ENCODE measurements at places on chromosomes 5 and 9.

GRCh38 chr5:53782620-53783019 is 222.2 kb downstream of the NDUFS4 start:
- no peak for DNase-seq

DNA sequence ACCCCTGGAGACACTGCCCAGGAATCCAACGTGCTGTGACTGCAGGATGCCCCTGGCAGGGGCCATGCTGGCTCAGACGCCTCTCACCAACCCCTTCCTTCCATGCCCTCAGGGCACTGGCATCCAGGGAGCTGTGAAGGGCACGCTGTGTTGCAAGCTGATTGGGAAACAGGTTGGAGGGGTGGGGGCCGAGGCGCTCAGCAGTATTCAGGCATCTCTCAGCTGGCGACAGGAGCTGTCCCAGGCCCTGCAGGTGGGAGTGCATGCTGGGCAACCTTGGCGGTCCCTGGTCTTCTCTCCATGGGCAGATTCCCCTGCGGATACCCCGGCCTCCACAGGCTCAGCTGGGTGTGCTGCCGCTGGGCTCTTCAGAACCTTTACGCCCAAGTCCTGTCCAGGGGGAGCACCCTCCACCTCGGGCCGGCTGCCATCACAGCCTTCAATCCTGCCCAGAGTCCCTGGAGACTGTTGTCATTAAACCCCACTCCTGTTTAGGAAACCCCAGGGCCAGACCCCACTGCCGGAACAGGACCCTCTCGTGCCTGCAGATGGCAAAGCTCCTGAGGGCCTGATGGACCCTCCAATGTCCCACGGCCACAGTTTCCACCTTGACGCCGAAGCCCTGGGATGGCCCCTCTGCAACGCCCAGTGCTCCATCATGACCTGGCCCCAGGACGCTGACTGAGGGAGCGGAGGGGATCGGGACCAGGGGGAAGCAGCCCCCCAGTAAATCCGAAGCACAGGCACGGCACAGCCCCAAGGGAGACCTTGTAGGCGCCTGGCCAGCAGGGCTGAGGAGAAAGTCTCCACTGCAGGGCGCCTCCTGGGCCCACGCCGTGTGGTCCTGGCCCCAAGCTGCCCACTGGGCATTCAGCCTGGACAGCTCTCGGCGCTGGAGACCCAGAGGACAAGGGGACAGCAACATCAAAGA is 9.3 kb downstream of the TPPP start:
- DNase-seq, result no peak

DNA sequence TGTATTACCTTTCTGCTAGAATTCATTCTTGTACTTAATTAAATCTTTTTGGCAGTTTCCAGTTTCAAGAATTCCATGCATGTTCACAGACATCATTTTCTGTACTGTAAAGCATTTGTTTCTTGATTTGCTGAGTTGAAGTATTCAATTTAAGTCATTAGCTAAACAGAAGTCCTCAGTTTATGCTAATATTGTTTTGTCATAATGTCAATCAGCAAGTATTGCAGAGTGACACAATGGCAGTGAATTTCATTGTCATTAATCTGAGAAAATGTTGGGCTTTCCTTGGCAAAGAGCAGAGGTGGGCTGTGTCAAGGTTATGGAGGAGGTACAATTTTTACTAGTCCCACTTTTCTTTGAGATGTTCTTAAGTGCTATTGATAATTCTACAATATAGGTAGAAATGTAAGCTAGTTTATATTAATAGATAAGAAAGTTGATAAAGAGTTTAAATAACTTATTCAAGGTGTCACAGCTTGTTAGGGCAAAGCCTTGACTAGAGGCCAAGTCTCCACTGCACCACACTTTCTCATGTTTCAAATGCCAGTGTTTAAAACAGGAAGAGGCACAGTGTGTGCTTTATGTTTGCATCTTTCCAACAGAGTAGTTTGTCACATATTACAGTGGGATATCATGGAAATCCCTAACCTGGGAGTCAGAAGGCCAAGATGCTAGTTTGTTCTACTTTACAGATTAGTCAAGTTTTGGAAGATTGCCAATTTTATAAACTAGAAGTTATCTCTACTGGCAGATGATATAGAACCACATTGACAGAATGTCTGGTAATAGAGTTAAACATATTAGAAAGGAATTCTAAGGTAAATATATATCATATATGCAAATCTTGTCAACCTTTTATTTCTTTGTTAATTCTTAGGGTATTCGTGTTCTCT is 56.3 kb downstream of the SLF1 start:
- no peak for DNase-seq

DNA sequence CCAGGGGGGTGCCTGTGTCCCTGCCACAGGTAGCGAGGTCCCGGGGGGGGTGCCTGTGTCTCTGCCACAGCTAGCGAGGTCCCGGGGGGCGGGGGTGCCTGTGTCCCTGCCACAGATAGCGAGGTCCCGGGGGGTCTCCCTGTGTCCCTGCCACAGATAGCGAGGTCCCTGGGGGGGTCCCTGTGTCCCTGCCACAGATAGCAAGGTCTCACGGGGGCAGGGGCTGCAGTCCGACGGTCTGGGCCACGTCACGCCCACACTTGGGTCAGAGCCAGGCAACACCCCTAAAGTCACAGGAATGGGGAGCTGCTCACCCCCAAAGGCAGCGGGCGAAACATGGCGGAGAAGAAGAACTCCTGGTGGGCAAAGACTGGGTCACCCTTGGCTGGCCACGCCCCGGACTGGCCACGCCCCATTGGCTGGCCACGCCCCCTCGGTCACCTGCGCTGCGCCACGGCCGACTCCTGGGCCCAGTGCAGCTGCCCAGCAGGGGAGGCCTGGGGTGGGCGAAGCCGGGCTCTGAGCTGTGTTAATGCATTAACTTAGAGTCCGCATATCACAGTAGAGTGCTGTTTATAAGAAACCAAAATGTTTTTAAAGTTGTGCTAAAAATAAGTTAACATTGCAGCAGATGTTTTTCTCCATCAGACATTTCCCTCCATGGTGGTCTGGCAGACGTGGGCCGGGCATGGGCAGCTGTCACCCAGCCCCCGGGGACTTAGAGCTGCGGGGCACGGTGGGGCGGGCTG is 7.0 kb downstream of the NOXA1 start:
- no peak for DNase-seq

- no peak for DNase-seq
Observed at GRCh38 chr5:135423146-135423845, 23.9 kb downstream of the DCANP1 start.

- DNase-seq, result no peak
Observed at GRCh38 chr5:373710-374602, 52.4 kb downstream of the AHRR start.

DNA sequence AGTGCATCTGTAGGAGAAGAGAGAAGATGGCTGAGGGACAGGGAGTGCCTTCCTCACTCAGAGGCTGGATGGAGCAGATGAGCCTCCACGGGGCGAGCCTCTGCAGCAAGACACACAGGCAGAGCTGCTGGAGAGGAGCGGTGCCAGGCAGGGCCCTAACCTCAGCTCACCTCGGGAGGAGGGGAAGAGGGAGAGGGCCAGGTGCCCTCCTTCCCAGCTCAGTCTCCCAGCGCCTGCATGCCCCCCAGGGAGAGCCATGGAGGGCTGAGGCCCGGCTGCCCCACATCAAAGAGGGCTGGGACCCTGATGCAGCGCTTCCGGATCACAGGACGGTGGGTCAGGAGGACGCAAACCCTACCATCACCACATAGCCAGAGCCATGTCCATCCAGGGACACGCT is 13.6 kb upstream of the SPATA31E1 start:
- DNase-seq, result no peak

- no peak for DNase-seq
Observed at GRCh38 chr5:67992923-67993322, 222.6 kb upstream of the PIK3R1 start.

DNA sequence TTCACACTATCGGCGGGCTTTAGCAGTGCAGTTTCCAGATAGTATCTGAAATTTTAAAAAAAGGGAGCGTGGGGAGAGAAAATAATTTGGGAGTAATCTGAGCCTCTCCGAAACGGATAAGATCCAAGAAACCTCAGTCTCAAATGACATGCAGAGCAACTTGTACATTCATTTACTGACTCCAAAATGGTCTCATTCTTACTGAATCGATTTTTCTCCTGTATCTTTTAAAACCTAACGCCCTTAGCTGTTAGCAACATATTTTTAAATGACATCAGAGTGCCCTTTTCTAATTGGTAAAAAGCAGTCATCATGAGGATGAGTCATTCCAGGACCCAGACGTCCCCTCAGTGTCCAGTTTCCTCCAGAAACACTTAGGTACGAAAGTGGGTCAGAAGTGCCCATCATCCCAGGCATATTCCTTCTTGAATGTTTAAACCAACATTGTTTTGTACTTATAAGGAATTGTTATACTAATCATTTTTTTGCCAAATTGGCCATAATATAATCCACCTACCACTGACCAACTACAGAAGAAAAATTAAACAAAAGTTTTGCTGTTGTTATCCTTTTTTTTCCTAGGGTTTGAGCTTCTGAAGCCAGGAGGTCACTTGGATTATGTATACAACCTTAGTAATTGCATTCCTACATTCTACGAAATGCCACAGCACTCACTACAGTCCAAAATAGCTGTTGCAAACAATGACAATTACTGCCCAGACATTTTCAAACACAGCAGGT is 354.4 kb downstream of the ADAMTS6 start:
- no peak for DNase-seq

DNA sequence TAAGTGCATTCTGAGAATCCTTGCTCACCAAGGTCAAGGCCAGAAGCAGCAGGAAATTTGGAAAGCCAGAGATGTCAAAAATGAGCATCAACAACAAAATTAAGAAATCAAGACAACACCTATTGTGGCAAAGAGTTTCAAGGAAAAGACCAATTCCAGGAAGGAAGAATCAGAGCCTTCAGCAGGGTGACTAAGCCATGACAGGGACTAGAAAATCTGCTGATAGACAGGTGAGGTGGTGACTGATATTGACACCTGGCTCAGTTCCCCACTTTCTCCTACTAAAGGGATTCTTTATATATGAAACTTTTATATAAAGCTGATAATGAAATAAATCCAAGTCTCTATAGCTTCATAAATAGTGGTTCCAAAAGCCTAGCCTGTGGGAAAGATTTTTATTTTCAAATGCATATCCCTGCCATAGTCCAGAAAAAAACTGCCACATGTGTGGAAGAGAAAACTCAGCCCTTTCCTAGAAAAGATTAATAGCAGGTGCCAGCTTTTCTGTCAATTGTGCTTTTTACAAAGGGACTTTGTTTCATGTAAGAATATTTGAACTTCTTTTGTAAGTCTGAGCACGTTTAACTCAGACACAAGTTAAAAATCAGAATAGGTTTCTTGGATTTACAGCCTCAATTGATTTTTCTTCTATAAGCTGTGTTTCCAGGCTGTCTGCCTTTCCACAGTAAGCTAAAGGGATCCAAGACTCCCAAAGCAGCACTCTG is 81.1 kb upstream of the GRAMD2B start:
- no peak for DNase-seq

GRCh38 chr9:35448496-35448895 is 41.4 kb upstream of the RUSC2 start:
- no peak for DNase-seq

DNA sequence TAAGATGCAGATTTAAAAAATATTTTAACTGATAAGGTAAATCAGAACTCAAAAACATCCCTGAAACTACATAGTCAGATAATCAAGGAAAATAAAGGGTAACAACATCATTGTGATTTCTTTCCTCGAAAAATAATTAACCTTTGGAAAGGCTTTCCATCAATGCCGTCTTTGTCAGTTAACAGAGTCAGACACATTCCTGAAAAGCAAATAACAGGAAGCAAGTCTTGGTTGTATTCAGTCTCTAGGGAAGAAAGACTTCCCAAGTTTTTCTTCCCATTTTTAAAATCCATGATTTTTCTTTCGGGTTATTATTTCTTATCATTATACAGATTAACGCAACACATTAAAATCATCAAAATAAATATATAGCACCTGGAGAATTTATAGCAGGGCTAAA is 256.4 kb upstream of the CDH6 start:
- no peak for DNase-seq

DNA sequence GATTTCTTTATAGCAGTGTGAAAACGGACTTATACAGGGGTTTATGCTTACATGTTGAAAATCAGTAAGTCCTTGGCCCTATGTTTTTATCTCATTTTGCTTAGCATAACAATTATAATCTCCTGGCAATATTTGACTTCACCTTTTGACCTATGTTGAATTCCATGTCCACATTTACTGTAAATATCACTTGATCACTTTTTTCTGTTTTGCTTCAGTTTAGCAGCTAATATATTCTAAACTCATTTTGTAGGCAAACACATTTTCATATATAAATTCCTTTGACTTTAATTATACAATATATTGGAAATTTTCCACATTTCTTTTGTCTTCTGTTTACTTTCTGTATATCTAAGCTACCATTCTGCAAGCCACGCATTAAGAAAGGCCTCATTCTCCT is 674.0 kb downstream of the MAT2B start:
- no peak for DNase-seq

DNA sequence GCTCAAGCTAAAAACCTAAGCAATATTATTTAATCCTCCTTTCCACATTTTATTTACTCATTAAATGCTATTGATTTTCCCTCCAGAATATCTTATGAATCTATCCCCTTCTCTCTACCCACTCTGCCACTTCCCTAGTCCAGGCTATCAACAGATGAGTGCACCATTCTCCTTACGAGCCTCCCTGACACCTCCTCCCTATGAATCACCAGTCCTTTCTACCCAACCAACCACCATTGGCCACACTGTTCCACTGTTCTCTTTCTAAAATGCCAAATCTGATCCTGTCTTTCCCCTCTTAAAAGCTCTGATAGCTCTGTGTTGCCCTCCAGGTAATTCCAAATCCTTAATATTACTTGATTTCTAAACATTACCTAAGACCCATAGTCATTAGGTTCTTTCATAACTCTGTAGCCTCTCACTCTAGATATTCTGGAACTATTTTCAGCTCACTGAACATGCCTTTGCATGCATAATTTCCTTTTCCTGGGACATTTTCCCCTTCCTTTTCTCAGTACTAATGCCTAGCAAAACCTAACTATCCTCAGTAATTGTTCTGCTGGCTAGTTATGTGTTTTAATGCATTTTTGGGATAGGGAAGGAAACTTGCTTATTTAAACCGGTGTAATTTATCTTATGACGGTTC is 126.3 kb downstream of the UNC13B start:
- no peak for DNase-seq

- no peak for DNase-seq
Observed at GRCh38 chr5:147754372-147755122, 28.0 kb downstream of the JAKMIP2 start.

DNA sequence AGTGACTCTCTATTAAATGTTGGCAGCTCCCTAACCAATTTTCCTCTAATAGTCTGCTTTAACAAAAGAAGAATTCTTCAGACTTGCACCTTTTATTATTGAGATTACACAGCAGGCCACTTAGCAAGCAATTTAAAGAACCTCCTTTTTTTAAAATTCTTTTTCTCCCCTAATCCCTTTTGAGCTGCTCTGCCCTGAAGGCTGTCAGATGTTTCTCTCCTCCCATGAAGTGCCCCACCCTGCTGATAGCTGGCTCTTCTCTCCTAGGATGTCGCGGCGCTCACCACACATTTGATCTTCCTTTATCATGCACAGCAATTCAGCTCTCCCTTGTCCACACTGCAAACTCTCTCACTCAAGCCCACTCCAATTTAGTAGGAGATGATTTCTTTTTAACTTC is 1471.1 kb upstream of the ACO1 start:
- DNase-seq, result no peak
